ENCODE measurements at places on chromosomes 5 and 9.

GRCh38 chr5:2805080-2805479 is 53.6 kb upstream of the IRX2 start:
- DNase-seq, result no peak

DNA sequence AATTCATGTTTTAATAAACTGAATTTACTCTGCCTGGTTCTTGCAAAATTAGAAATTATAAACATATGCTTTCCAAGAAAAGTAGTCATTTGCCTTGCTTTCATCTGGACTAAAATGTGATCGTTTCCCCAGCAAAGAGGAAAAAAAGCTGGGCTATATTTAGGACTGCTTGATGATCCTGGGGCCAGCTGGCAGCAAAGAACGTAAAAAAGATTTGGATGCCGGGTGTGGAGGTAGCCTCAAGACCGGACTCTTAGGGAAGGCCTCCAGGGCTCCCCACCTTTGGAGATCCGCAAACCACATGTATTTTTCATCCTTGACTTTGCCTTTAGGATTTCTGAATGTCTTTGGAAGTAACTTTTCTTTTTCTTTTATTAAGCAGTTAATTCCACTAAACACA is 156.1 kb upstream of the SEMA6A start:
- no peak for DNase-seq

GRCh38 chr9:79490657-79491248 is 81.0 kb upstream of the TLE4 start:
- no peak for DNase-seq

DNA sequence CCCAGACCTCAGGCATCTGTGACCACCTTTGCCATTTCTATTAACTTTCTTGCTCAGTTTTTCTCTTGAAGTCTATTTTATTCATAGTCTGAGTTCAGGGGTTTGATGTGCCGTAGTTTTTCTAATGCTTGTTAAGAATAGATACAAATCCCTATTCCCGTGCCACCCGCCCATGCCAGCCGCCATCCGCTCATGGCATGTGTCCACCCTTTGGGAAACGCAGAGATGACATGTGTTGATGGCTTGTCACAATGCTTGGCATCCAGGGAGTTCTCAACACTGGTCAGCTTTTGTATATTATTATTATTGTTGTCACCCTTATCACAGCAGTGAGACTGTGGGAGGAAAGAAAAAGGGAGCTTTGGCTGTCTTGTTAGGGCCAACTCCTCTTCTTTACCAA is 17.3 kb upstream of the ANGPTL2 start:
- DNase-seq, result no peak

GRCh38 chr9:113882181-113882580 is 6.1 kb downstream of the ZNF618 start:
- DNase-seq, result no peak

- no peak for DNase-seq
Observed at GRCh38 chr9:124242331-124243194, 15.2 kb upstream of the NEK6 start.

DNA sequence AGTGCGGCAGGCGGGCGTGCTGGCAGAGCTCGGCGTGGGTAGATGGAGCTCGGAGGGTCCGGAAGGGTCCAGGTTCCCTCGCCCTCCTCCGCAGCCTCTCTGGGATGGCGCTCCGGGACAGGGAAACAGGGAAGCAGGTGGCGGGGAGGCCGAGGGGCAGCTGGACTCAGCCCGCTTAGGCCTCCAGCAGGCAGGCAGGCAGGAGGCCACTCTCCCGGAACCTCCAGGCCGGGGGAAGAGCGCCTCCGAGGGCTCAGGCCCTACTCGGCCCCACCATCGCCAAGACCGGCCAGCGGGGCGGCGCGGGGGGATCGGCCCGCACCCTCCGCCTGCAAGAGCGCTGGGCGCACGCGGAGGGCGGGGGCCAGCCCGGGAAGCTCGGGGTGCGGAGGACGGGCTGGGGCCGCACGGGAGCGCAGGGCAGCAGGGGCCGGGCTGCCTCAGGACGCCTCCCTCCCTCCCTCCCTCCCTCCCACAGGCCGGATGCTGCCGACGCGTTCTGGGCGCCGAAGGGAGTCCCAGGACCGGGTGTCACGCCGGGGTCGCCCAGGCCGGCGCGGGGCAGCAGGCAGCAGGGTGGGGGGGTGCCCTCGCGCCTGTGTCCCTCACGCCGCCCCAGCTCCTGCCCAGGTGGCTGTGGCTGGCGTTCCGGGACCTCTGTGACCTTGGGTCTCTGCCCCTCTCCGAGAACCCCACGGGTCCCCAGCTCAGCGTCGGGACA is 977 bp downstream of the MGAT4B start:
- peak; percentile 78 for DNase-seq

DNA sequence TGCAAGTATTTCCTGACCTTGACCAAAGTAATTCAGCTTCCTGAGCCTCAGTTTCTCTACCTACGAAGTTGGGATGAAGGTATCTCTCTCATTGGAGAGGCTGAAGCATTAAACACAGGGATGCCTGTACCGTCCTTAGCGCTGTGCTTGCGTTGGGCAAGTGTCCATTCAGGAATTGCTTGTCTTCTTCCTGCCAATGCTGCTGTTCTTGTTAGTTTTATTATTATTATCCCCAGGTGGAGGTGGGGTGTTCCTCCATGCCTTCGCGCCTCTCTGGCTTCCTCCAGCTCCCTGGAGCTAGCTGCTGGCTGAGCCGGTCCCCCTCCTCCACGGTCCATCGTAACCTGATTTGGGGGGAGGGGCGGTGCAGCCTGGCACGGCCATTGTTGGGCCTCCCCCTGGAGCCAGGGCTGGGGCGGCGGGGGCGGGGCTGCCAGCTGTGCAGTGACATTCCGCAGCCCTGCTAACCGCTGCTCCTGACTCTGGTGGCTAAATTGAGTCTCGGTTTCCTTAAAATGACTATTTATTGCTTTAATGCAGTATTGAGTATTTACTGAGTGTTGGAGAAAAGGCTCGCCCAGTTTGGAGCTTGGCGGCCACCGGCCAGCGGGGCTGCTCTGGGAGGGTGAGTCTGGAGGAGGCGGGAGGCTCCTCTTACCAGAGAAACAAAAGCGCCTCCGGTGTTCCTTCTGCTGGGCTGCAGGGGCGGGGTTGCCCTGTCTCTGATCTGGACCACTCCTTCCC is 51.3 kb downstream of the LMX1B start:
- no peak for DNase-seq

GRCh38 chr9:134923466-134923865 is 5.8 kb upstream of the FCN1 start:
- no peak for DNase-seq

GRCh38 chr5:160315968-160316367 is 3.6 kb upstream of the CCNJL start:
- peak; percentile 90 for DNase-seq

DNA sequence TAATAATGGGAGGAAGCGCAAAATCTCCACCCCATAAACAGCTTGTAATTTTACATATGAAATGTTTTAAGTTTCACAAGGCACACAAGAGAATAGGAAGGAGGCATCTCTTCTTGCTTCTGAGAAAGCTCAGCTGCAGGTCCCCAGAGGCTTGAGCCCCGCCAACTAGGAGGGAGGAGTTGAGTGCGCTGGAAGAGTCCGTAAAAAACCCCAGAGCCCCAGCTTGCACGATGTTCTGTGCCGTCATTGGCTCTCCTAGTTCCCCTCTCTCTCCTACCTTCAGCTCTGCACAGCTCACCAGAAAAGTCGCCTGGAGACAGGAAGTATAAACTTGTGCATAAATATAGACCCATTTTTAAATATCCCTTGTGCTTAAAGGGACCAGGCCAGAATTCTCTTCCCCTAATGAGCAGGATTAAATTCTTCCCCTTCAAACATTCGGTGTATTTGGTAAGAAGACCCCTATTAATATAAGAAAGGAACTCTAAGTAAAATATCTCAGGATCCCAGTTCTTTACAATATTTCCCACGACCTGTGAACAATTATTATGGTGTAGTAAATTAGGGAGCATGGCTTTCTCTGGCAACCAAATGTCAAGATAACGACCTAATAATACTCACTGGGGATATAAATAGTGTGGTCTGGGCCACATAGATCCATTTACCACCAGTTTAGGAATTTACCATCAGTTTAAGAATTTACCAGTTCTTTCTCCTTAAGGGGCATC is 13.7 kb downstream of the GLRX start:
- no peak for DNase-seq

- no peak for DNase-seq
Observed at GRCh38 chr5:62671479-62671878, 92.9 kb downstream of the LRRC70 start.

DNA sequence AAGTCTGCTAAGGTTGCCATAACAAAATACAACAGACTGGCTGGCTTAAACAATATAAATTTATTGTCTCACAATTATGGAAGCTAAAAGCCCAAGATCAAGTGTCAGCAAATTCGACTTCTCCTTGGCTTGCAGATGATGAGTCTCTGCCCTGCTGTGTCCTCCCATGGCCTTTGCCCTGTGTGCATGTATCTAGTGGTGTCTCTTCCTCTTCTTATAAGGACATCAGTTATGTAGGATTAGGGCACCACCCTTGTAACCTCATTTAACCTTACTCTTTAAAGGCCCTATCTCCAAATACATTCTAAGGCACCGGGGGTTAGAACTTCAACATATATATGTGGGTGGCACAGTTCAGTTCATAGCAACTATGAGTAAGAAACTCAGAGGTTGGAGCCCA is 157.9 kb upstream of the RASA1 start:
- DNase-seq, result no peak

- DNase-seq, result no peak
Observed at GRCh38 chr9:18971404-18971803, 61.6 kb downstream of the SAXO1 start.

DNA sequence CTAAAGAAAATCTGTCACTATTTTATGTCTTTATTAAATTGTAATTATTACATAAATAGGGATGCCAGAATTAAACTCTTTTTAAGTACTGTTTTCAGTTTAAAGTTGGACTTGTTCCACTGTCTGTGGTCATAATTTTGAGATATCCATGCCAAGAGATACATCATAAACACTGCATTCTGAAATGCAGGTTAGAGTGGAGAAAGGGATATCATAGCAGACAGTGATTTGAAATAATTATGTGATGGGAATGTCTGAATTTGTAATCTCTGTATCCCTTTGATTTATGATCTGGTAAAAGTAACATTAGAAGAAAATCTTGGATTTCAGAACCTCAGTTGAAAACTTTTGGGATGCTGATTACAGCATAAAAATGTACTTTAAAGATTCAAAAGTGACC is 222.1 kb downstream of the GOLPH3 start:
- DNase-seq, result no peak

DNA sequence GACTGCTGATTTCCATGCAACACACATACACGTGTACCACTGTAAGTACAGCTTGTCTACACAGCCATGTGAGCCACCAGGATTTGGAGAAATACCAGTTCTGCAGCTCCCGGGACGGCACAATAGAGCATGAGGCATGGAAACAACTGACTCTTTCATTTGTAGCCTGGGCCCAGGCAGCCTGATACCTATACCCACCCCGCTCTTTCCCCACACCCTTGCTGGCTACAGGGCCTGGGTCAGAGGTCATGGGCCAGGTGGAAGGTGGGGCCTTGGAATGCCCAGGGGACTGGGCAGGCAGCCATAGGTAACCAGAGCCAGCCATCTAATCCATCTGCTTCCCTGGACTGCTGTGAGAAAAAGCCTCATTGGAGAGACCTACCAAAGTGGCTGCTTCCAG is 39.0 kb upstream of the ZSWIM6 start:
- no peak for DNase-seq

DNA sequence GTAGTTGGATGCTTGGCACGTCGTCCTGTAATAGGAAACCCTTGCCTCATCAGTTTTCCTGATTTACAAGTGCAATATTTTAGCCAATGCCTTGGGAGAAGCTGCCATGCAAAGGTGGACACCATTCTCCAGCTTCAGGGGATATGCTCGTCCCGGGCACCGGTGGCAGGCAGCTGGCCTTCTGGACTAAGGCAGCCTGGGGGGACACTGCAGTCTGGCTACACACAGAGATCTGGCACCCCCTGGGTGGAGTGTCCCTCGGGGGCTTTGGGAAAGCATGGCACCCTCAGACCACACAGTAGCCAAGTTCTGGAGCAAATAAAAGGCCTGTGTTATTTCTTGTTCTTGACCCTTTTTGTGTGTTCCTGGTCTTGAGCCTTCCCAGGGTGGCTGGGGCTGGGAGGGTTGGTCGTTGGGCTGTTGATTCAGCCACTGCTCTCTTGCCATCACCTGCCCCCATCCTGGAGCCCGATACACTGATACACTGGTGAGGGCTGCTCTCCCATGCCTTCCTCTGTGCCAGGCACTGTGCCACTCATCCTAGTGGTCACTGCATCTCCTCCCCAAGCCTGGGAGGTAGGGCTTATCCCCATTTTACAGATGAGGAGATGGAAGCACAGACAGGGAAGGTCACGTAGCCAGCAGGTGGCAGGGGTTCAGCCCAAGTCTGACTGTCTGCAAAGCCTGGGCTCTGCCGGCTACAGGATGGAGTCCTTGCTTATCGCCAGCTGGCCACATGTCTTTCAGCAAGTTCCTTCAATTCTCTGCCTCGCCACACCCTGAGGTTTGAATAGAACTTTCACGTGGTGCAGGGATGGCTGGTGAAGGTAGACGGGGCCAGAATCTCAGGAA is 134.1 kb downstream of the RGS3 start:
- no peak for DNase-seq

All from RWPE2 (cell line).